Naive thymus-derived CD8-positive, alpha-beta T cell (primary cell): ENCODE measurements at places on chromosomes 16 and 17. TPM values are rescaled to one million over a fixed set of nuclear protein-coding genes. Genes with fewer than 3 reads are reported as not detected.

PRKCA gene
- polyA plus RNA-seq = 5.8 TPM

XPO6 gene
- polyA plus RNA-seq = 90.2 TPM

ACACA gene
- 7.4 TPM for polyA plus RNA-seq

LRRC36 gene
- not detected for polyA plus RNA-seq

TBC1D3C gene
- not detected for polyA plus RNA-seq

PHF23 gene
- 22.2 TPM for polyA plus RNA-seq
